ENCODE measurements at places on chromosomes 16 and 17.

DNA sequence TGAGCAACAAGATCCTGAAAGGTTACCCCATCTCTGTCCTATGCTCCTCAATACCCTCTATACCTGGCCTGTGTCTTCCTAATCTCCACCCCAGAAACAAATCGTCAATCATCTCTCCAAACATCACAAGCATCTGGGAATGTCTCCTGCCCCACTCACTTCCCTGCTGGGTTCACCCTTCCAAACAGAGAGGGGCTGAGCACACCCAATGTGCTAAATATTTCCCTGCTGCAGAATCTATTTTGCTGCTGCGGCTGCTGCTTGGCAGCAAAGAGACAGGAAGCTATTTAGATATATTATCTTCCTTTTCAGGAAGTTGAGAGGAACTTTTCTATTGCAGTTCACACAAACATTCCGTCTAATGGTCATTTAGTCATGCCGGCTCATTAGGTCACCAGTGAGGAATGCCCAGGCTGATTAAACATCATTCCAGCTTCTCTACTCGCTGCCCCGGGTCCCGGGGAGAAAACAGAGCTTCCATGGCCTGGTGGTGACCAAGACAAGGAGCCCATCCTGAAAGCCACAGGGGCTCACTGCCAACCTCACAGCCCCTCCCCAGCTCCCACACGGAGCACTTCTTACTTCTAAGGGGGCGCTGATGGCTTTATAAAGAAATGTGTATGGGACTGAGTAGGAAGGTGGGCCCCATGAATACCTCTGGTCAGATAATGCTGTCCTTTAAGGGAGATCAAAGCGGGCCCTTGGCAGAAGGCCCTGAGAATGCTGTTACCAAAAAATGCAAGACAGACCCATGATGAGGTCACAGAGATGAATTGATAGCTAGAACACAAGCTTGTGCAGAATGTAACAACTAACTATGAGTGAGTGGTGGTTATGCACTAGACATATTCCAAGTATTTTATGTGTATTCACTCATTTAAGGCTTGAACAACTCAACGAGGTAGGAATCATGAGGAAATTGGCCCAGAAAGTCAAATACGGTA, 218.3 kb downstream of the SOX9 start:
- no peaks in the 10 kb centered on the region for H3K36me3 ChIP-seq
- no peak for DNase-seq
- peaks cover 18% of the 10 kb centered on the region for H3K27me3 ChIP-seq
- H3K4me1 ChIP-seq: no peaks in the 10 kb centered on the region

DNA sequence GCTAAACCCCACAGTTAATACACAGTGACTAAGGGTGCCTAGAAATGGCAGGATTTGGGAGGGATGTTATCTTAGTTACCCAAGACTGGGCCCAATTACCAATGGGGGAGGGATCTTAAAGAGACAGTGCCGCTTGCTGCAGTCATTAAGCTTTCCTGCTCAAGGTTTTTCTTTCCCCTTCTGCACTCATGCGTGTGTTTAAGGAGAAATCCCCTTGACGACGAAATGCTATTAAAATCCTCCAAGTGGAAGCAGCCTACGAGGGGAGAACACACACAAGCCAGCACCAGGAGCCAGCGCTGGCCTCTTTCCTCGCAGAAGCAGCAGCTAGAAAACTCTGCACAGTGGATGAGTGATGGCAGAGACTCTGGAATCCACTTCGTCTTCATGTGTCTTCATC, 22.0 kb downstream of the SALL1 start:
- H3K4me1 ChIP-seq: no peaks in the 10 kb centered on the region
- H3K4me3 ChIP-seq: no peak overlapping the region
- no peak for DNase-seq
- H3K36me3 ChIP-seq: no peaks in the 10 kb centered on the region
- peaks cover 31% of the 10 kb centered on the region for H3K27me3 ChIP-seq
- H3K27ac ChIP-seq: no peak overlapping the region

- H3K36me3 ChIP-seq: peaks cover 25% of the 10 kb centered on the region
- H3K4me1 ChIP-seq: peaks cover 29% of the 10 kb centered on the region
- no peaks in the 10 kb centered on the region for H3K27me3 ChIP-seq
Measured at GRCh38 chr17:74770498-74771318, 5.4 kb downstream of the NAT9 start.

- peaks cover 4% of the 10 kb centered on the region for H3K27me3 ChIP-seq
- no peak for DNase-seq
- no peaks in the 10 kb centered on the region for H3K36me3 ChIP-seq
Measured at GRCh38 chr17:33260638-33261037, 32.5 kb downstream of the ASIC2 start.

DNA sequence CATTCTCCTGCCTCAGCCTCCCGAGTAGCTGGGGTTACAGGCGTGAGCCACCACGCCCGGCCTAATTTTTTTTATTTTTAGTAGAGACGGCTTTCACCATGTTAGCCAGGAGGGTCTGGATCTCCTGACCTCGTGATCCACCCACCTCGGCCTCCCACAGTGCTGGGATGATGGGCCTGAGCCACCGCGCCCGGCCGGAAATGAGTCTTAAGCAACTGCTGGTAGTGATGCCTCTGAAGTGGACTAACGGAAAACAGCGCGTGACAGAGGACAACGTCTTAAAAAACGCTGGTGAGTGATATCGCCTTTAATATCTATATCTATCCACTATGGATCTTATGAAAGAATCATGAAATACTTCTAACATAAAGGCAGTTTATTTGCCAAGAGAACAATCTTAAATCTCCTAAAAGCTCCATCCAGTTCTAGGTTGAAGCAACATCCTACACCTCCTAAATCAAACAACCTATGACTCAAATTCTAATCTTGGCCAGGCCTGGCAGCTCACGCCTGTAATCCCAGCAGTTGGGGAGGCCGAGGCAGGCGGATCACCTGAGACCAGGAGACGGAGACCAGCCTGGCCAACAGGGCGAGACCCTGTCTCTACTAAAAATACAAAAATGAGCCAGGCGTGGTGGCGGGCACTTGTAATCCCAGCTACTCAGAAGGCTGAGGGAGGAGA, 69.8 kb downstream of the NXN start:
- no peaks in the 10 kb centered on the region for H3K36me3 ChIP-seq
- no peak overlapping the region for H3K27ac ChIP-seq
- H3K27me3 ChIP-seq: peaks cover 40% of the 10 kb centered on the region

DNA sequence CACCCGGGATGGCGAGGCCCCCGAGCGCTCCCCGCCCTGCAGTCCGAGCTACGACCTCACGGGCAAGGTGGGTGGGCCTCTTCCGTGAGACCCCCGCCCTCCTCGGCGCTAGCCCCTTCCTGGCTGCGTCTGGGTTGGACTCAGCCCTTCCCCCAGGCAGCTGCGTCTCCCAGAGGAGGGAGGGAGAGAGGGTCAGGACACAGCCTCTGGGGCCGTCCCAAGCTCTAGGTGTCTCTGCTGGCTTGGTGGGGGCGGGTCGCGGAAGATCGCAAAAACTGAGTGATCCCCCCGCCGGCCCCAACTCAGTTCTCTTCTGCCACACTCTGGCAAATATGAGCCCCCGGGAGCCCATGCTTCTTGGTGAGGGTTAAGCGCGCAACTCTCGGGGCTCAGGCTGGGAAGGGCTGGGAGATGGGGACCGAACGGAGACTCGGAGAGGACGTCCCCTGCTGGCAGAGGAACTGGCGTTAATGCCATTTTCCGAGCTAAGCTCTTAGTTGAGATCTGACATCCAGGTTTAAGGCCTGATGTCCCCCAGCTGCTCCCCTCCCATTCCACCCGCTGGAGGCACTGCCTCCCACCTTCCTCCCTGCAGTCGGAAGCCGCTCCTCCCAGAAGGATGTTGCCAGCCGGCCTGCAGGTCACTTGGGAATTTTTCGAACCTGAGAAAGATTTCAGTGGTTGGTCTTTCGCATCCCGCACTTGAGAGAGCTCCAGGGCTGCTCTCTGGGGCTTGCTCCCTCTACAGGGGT, 419 bp downstream of the RAB37 start:
- peaks cover 46% of the 10 kb centered on the region for H3K4me1 ChIP-seq
- DNase-seq: no peak
- H3K36me3 ChIP-seq: no peaks in the 10 kb centered on the region
- no peaks in the 10 kb centered on the region for H3K27me3 ChIP-seq
- H3K4me3 ChIP-seq: peak overlapping the region; percentile 75

GRCh38 chr17:57940653-57941329, 14.4 kb downstream of the CUEDC1 start:
- no peak overlapping the region for H3K27ac ChIP-seq
- peaks cover 22% of the 10 kb centered on the region for H3K27me3 ChIP-seq
- no peaks in the 10 kb centered on the region for H3K36me3 ChIP-seq
- no peak for DNase-seq
- H3K4me1 ChIP-seq: peaks cover 21% of the 10 kb centered on the region
